Amniotic epithelial cell (primary cell): ENCODE measurements at places on chromosomes 12 and 14.

- DNase-seq, result peak; percentile 24
These were observed 8.8 kb upstream of the TMEM106C start for GRCh38 chr12:47954467-47955045.

DNA sequence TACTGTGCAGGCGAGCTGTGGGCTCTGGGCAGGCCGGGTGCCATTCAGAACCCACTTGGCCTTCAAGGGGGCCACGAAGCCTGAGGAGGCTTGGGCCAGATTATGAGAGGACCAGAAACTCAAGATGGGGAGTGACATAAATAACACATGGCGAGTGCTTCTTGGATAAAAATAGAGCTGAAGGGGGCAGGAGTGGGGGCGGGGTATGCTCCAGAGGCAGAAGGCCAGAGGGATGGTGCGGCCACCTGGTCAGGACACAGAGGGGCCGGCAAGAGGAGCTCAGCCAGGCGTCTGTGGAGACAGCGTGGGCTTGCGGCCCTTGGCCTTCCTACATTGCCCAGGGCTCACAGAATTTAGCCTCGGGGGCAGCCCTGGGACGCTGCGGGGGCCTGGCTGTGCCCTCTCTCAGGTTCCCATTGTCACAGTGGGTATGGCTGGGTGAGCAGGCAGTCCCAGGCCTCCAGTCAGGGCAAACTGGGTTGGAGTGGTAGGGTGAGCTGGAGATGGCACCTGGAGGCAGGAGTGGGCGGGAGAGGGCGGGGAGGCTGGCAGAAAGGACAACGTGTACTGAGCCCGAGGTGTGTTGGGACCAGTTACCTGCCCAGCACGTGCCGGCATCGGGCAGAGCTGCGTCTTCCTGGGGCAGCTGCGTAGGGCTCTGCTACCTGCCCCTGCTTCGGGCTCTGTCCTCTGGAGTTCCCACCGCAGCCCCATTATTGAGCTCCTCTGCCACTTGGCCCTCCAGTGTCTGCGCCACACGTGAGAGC, 7.4 kb upstream of the SLC25A29 start:
- no peak for DNase-seq

DNA sequence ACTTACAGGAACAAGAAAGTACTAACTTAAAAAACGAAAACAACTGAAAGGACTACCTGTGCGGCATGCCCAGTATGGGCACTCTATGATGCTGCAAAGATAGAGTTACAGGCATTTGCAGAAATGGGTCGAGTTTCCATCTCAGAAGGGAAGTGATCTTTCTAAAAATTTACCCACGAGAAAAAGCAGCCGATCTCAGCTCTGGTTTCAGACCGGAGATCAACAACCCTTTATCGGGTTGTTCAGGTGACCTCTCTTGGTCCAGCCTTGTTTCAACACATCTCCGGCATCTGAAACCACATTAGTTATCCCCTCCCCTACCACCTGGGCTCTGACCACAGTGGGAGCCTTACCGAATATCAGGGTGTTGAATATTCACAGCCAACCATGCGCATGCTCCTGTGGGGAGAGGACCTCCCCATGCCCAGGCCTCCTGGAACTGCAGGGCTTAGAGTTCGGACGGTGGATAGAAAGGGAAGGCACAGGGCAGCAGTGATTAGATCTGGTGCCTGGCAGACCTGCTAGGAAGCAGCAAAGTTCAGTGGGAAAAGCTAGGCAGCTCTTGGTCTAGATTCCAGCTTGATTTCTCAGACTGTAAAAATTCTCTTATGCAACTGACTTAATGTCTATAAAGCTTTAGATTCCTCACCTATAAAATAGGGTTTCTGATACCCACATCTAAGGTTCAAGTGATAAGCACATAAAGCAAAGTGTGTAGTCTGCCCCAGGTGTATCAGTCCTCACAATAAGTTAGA, 906.0 kb downstream of the VRK1 start:
- no peak for DNase-seq

GRCh38 chr14:92247341-92247740, 75.6 kb upstream of the SLC24A4 start:
- no peak for DNase-seq

DNA sequence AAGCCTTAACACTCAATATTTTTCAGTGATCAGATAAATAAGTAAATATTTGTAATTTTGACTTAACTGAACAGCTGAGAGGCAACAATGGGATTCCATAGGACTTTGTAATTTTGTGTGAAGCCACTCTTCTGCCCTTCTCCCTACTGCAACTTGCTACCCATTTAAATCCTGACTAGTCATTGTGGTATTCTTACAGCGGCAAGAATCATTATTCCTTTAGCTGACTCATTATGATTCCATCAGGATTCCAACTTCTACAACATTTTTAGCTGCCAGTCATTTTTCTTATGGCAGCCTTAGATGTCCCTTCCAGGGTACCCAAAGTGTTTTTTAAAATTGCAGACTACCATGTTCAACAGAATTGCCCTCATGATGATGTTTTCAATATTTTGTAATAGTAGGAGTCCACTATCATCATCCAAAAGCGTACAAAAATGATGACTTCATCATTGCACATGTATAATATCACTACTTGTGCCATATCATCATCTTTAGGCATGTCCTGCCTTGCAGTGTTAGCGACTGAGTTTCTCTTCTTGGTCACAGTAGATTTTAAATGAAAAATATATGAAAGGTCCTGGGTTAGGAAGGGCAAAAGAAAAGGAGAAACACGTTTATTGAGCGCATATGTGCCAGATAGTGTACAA, 5.1 kb upstream of the MAGOHB start:
- peak; percentile 74 for DNase-seq

- DNase-seq, result no peak
These were observed 90.7 kb downstream of the RERG start for GRCh38 chr12:15130541-15130940.

DNA sequence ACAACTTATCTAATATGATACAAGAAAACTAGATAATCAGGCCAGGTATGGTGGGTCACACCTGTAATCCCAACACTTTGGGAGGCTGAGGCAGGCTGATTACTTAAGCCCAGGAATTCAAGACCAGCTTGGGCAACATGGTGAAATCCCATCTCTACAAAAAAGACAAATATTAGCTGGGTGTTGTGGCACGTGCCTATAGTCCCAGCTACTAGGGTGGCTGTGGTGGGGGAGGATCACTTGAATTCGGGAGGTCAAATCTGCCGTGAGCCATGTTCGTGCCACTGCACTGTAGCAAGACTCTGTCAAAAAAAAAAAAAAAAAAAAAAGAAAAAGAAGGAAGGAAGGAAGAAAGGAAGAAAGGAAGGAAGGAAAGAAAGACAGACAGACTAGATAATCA, 27.0 kb downstream of the ZCRB1 start:
- no peak for DNase-seq

- no peak for DNase-seq
These were observed 821 bp downstream of the TMEM106C start for GRCh38 chr12:47964106-47964728.

DNA sequence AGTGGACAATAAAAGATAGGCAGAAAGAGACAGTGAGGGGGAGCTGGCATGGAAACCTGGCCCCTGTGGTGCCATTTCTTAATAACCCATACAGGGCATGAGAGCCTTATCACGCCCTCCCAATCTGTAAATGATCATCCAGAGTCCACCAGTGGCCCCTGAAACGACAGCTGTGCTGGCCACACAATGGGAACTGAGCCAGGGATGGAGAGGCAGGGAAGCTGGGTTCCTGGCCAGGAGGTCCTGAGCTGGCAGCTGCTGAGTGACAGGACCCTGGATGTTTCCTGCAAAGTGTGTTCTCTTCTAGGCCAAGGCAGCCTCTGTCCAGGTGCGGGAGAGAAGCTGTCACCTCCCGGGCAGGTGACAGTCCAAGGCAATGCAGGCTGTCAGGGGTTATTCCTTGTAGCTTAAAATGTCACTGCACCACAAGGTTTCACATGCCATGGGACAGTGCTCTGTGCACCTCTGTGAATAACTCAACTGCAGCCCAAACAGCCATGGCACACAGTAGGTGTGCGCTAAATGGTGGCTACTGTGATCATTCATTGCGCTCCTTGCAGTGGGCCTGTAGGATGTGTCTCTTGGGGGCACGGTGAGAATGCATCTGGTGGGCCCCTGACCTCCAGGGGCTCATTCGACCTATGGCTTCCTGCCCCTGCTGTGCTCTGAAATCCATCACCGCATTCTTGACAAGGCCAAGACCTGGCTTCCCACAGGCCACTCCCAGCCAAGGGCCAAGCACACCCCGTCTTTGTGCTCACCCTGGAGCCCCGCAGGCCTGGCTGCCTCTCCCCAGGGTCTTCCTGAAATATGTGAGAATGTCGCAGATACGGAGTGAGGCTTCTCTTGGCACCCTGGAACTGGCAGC, 46.3 kb upstream of the BCL11B start:
- no peak for DNase-seq

DNA sequence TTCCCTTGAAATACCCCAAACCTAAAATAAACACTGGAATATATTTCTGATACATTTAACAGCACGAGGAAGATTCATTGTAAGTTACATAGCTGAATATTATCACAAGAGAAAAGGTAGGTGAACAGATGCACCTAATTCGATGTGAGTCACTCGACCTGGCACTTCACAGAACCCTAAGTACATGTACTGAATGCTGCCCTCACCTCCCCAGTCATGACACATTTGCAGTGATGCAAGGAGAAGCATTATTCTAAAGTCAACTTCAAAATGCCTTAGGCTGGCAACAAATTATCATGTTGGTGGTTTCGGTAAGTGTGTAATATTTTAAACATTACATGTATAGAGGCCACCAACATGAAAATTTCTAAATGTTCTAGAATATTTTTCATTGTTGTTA, 35.2 kb upstream of the TMTC2 start:
- DNase-seq, result no peak

GRCh38 chr12:94561943-94562411, 88.4 kb downstream of the TMCC3 start:
- DNase-seq, result no peak

GRCh38 chr12:65121049-65121955, at the start of gene WIF1:
WIF1 (minus strand) TSS chr12:65121305; CDS start chr12:65121191, 114 bp downstream.
- no peak for DNase-seq

DNA sequence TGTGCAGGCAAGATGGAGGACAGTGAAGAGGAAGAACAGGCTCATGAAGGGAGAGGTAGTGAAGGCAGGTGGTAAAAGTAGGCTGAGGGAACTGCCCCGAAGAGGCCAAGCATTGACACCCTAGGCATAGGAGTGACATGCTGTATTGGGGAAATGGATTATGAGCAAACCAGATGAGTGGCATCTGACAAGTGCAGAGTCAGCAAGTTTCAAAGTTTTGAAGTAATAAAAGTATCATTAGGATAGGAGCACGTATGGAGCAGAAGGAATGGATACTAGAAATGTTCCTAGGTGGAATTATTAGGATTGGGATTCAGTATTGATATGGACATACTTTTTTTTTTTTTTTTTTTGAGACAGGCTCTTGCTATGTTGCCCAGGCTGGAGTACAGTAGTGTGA, 139.8 kb downstream of the SAMD4A start:
- DNase-seq, result no peak

- DNase-seq, result no peak
These were observed 16.4 kb downstream of the HNF1A start for GRCh38 chr12:120994589-120995337.

DNA sequence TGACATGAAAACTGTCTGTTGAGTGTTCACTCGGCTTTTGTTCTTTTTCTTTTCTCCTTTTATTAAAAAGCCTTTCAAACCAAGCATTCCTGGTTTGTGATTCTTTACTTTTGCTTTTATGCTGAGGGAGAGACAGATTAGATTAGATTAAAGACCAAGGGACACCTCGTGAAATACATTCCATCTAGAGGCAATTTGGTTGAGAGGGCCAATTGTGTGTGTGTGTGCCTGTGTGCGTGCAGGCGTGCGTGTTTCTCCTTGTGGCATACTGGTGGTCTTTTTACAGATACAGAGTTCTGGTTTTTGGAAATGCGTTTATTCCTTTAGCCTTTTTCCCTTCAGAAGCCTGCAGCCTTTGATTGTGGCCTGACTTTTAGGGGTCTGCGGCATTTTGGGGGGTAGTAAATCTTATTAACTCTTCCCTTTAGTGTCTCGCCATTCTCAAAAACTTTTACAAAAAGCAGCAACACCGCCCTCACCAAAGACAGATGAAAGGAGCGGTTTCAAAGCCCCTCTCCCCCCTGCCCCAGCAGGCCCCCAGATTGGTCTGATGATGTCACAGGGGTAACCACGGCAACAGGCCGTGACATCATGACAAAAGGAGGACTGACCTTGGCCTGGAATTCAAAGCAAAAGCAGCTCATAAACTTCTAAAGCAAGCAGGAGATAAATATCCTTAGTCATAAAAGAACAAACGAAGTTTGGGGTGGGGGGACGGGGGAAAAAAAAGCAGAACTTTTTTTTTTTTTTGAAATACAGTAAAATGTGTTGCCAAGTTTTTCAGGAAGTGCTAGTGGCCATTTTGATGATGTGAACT, 84.1 kb upstream of the TBX3 start:
- peak; percentile 52 for DNase-seq

- no peak for DNase-seq
These were observed 149.5 kb upstream of the MYL2 start for GRCh38 chr12:111069886-111070285.

- no peak for DNase-seq
These were observed 6.2 kb upstream of the RNASE10 start for GRCh38 chr14:20499108-20499507.

DNA sequence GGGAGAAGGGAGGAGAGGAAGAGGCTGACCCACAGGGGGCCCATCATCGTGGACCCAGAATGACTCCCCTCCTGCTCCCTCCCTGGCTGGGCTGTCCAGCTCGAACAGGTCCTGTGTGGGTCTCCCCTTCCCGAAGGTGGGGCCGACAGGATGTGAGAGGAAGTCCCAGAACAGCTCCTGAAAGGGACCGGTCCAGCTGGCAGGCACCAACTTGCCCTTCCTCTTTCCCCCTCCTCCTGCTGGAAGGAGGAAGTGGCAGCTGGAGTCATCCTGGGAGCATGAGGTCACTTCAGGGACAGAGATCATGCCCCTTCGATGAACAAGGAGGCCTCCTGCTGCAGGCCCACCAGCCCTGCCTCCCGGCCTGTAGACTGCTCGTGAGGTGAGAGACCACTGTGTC, 35.0 kb upstream of the BEGAIN start:
- DNase-seq, result no peak

- peak; percentile 79 for DNase-seq
These were observed 106.0 kb upstream of the TMTC1 start for GRCh38 chr12:29889737-29890136.

- DNase-seq, result no peak
These were observed 153.6 kb upstream of the TMCC3 start for GRCh38 chr12:94803939-94804338.
